ENCODE measurements at places on chromosomes 3 and 15.

GRCh38 chr3:20340324-20340928 is 154.4 kb upstream of the SGO1 start:
- DNase-seq = peak; percentile 80

DNA sequence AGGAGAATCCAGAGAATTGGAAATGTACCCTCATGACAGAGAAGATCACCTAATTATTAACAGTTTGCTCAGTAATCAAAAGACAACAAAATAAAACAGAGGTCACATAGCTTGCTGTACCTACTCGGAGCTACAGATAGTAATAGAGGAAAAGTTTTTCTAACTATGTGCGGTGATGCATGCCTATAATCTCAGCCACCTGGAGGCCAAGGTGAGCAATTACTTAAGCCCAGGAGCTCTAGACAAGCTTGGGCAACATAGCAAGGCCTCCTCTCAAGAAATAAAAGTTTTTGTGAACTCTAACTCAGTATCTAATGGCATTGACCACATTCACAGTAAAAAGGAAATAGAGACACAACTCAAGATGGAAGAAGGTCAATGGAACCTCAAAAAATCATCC is 243.6 kb downstream of the ATP8B4 start:
- no peak for DNase-seq

DNA sequence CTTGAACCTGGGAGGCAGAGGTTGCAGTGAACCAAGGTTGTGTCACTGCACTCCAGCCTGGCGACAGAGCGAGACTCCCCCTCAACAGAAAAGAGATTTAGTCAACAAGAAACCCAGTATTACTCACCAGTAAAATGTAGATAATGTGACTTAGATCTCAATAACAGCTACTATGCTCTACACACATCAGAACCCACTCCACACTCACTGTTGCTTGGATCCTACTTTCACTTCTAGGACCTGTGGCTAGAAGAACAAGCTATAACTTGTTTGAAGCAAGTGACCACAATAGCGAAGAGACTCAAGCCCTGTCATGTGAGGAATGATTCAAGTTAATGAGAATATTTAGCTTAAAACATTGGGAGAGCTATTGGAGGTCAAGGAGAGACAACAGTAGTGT is 100.7 kb downstream of the ANXA2 start:
- DNase-seq = no peak

GRCh38 chr3:82229397-82229796 is 468.0 kb upstream of the GBE1 start:
- no peak for DNase-seq

- DNase-seq = no peak
Measured at GRCh38 chr15:38005953-38006808, 71.7 kb downstream of the TMCO5A start.

GRCh38 chr3:32428092-32429068 is 36.7 kb downstream of the CMTM7 start:
- DNase-seq = peak; percentile 50

Measured in stimulated activated CD8-positive, alpha-beta memory T cell treated with anti-CD3 and anti-CD28 coated beads, Interleukin-4, amount 100 ng/mL, for 48 hours (primary cell).